ENCODE measurements at places on chromosomes 4 and X.

DNA sequence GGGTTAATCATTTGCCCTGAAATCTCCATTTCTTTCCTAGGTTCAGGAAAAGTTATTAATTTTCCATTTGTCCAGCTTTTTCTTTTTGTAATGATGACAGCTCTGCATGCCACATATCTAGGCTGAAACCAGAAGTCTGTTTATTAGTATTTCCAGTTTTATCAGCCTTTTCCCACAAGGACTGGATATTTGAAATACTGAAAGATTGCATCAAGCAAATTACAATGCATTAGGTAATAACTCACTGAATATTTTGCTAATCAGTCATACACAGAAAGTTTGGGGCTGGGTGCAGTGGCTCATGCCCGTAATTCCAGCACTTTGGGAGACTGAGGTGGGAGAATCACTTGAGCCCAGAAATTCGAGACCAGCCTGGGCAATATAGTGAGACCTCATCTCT lies 21.5 kb downstream of the SLC9A7 start:
- DNase-seq = no peak

GRCh38 chr4:15778289-15779241 lies at the start of gene CD38:
TSS of gene CD38 (plus strand) at chr4:15778328. CDS start at chr4:15778415, 87 bp downstream.
- peak; percentile 52 for DNase-seq

GRCh38 chrX:150542846-150543229 lies 25.6 kb upstream of the MTM1 start:
- DNase-seq = no peak

DNA sequence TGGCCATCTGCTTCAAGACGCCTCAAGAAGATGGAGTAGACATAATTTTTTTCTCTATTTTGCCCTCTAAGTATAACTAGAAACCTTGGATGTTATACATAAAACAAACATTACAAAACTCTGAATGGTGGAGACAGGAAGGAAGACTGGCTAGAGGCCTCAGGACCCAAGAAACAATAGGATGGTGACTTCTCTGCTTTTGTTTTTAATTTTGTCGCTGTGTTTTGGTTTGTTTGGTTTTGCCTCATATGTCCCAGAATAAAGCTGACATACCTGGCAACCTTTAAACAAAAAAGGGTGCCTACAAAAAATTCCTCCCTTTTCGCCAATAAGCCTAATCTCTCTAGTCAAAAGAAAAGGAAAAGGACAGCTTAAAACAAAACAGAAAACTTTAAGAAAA lies 109.1 kb downstream of the PPP4R3C start:
- no peak for DNase-seq

GRCh38 chr4:176276710-176277109 lies 7.7 kb upstream of the ASB5 start:
- DNase-seq = no peak

DNA sequence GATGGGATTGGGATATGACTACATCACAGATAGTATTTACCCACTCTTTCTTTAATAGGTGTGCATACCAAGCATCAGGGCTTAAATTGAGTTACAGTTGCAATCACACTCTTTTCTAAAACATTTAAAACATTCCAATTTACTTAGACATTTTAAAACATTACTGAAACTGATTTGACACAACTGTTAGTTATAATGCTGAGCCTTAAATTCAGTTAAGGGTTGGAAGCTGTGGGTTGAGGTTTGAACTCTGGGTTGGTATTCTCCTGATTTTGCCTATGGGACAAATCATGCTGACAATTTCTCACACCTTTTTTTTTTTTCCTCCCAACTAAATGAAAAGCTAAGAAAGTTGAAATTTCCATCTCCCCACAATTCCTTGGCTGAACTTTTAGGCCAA lies 16.3 kb downstream of the SLIT2 start:
- no peak for DNase-seq

DNA sequence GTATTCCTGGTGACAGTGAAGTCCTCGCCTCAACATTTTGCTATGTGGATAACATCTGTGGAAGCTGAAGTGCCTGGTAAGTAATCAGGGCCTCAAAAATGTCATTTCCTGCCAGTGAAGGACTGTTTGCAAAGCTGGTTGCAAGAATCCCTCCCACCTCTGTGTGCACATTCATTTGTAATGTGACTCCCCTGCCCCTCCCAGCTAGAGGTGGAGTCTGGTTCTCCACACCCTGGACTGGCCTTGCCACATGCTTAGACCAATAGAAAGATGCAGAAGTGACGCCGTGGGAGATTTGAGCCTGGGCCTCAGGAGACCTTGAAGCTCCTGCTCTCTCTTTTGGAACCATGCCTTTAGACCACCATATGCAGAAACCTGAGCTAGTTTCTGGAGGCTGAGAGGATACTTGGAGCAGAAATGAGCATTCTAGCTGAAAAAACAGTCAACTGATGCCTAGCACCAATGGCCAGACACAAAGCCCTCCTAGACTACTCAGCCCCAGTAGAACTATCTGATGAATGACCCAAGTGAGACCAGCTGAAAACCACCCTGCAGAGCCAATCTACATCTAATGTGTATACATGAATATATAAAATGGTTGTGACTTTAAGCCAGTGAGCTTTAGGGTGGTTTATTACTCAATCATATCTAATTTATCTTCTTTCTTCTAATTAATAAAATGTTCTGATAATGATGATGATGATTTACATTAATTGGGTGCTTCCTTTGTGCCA lies 47.8 kb upstream of the CRMP1 start:
- DNase-seq = peak; percentile 41

GRCh38 chr4:174707051-174707676 lies 121.9 kb downstream of the GLRA3 start:
- DNase-seq = no peak

GRCh38 chrX:65595460-65595876 lies 60.9 kb upstream of the LAS1L start:
- DNase-seq = peak; percentile 81

DNA sequence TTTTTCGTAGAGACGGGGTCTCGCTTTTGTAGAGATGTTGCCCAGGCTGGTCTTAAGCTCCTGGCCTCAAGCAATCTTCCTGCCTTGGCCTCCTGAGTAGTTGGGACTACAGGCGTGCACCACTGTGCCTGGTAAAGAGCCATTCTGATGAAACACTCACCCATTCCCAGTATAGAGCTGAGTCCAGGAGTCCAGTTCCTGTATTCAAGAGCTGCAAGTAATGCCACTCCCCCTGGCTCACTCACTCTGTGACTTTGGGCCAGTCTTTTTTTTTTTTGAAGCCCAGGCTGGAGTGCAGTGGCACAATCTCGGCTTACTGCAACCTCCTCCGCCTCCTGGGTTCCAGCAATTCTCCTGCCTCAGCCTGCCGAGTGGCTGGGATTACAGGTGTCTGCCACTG lies 3.5 kb downstream of the CCDC22 start:
- DNase-seq = no peak

- DNase-seq = no peak
Observed at GRCh38 chr4:121943941-121944340, 7.9 kb downstream of the TRPC3 start.

- no peak for DNase-seq
Observed at GRCh38 chr4:139951021-139951420, 203.0 kb downstream of the MAML3 start.

- DNase-seq = no peak
Observed at GRCh38 chr4:32172086-32172485, 1451.9 kb downstream of the PCDH7 start.

DNA sequence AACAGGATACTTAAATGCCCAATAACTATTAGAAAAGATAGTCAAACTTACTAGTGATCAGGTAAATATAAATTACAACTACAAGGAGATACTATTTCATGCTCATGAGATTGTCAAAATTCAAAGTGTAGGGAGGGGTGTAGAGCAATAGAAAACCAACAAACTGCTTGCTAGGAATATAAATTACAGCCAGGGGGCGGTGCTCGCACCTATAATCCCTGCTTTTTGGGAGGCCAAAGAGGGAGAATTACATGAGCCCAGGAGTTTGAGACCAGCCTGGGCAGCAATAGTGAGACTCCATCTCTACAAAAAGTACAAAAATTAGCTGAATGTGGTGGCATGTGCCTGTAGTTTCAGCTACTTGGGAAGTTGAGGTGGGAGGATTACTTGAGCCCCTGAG lies 556.5 kb upstream of the NR3C2 start:
- peak; percentile 3 for DNase-seq

GRCh38 chr4:1169691-1170096 lies 2.7 kb downstream of the SPON2 start:
- no peak for DNase-seq

GRCh38 chrX:110316351-110317060 lies 1.4 kb downstream of the AMMECR1 start:
- DNase-seq = no peak

GRCh38 chrX:31353095-31353494 lies 281.3 kb upstream of the FTHL17 start:
- DNase-seq = no peak

DNA sequence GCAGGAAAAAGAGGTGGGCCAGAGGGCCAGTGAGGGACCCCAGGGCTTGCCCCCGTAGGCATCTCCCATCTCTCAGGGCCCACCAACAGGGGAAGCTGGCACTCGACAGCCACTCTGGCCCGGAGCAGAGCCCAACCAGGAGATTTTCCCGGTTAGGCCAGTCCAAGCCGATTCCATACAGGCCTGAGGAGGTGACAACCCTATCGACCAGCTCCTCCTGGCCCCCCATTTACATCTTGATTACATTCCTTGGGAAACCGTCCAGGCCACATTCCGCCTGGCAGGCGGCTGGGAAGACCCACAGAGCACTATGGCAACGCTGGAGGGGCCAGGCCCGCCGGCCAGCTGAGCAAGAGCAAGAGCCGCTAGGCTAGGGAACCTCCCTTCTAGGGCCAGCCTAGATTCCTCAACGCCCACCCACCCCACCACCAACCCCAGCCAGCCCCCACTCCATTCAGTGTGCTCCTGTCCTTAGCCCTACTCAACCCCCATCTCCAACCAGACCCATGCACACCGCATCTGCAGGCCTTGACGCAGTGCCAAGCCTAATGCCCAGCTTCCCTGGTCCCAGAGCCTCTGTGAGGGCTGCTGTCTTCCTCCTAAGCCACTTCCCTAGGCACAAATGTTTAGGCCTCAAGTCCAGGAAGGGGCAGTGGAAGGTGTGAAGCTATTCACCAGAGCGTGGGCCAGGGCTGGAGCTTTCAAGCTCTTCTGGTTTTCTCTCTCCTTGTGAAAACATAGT lies 161.2 kb downstream of the EFNB1 start:
- no peak for DNase-seq

DNA sequence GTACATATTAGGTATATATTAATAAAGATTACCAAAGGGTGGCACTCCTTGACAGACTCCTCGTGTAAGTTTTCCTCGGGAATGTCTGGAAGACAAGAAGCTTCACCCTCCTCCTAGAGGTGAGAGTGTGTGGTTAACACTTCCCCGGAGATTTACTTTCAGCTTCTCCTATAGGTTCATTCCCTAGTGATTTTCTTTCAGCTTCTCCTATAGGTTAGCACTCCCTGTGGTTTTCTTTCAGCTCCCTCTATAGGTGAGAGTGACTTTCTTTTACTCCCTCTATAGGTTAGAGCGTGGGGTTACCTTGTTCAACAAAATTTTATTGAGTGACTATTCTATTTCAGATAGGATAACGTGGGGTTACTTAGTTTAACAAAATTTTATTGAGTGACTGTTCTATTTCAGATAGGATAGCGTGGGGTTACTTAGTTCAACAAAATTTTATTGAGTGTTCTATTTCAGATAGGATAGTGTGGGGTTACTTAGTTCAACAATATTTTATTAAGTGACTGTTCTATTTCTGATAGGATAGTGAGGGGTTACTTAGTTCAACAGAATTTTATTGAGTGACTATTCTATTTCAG lies 106.0 kb upstream of the PLAC1 start:
- peak; percentile 74 for DNase-seq

DNA sequence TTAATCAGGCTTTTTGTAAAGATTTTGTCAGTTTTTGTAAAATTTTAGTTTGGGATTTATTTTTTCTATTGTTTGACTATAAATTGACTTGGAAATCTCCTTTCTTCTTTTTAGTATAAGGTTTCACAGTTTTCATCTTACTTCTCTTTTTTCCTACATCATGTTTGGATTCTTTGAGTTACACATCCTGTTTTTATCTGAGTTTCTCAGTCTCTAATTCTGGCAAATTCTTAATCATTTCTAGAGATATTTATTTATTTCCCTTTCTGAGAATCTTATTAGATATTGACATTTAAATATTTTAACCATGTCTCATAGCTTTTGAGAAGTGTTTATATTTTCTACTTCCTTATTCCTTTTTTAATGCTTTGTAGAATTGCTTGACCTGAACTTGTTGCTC lies 20.7 kb downstream of the USP53 start:
- no peak for DNase-seq

DNA sequence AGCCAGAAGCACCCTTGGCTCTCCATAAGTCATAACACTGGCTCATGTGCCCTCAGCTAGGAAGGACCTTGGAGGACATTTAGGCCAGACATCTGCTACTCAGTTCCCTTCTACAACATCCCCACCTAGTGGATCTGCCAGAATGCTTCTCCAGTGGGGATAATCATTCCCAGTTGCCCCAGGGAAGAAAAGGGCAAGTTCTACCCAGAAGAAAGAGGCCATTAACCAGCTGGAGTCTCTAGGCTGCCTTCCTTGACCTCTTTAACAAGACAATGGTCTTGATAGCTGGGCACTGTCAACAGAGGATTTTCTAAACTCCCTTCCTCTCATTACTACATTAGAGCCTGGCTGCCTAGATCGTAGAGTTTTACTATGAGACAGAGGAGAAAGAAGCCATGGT lies 42.0 kb downstream of the LGI2 start:
- DNase-seq = peak; percentile 76

DNA sequence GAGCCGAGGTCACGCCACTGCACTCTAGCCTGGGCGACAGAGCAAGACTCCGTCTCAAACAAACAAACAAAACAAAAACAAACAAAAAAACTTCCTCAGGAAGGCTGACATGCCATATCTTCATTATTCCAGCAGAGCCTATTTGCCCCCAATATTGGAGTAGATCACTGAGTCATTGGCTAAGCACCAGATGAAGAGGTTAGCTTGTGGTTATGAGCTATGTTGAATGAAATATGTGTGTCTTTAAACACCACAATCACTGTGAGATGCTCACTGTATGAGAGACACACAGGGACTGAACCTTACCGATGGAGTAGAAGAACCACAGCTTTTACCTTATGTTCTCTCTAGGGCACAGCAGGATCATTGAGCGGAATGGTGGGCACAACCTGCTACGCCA lies 122.1 kb upstream of the EOLA2 start:
- no peak for DNase-seq
